Left forelimb (tissue), 1 donor: ENCODE measurements at places on chromosomes 12 and 14.

- no peak for DNase-seq
These were observed 136.3 kb downstream of the AEBP2 start for GRCh38 chr12:19575337-19576243.

GRCh38 chr14:100471441-100472093 is 115.7 kb downstream of the BEGAIN start:
- no peak for DNase-seq

DNA sequence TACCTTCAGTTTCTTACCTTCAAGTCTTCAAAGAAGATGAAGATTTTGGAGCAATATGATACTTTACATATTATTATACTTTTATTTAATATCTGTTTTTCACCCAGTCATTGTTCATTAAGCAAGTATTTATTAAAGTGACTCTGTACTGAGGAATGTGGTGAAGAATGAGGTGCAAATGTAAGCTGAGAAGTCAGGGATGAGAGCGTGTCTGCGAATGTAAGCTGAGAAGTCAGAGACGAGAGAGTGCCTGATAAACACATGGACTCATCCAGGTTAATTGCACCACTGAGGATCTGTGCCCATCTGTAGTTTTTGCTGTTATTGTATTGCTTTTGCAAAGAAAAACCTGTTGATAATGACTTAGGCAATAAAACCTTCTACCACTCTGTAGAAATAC is 211.9 kb upstream of the FAR2 start:
- DNase-seq, result no peak

DNA sequence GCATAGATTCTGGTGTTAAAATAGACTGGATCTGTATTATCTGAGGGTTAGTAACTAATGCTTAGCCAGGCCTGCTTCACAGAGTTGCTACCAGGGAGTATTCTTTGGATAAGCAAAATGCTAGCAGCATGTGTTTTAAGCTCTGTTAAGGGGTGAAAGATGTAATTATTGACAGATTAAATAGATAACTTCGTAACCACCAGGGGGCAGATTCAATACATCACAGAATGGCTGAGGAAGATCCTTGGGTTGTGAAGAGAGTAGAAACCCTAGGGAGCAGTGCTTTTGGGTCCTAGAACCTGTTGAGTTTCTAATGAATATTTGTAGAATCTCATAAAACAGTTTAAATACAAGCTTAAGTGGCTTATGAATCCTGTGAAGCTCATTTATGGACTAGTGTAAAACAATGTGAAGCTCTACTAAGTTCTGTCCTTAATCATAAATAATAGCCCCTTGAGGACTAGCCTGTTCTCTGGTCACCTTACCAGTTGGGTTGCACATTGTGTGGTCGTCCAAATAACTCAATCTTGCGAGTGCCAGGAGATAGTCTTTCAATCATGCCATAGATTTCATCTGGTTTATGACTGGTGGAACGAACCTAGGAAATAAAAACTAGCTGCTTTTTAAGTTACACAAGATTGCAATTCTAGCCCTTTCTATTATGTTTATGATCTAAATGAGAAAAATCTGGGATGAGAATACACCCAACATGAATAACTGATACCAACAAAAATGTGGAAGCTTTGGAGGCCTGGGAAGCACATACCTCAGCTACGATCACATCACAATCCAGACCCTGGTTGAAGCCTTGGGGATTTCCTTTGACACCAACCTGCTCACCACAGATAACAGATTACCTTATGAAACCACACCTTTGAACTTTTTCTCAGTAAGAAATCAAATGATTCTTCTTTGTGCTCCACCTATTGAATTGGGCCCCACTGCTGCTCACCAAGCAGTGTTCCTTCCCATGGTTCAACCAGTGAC is 12.3 kb downstream of the METTL3 start:
- DNase-seq, result no peak

DNA sequence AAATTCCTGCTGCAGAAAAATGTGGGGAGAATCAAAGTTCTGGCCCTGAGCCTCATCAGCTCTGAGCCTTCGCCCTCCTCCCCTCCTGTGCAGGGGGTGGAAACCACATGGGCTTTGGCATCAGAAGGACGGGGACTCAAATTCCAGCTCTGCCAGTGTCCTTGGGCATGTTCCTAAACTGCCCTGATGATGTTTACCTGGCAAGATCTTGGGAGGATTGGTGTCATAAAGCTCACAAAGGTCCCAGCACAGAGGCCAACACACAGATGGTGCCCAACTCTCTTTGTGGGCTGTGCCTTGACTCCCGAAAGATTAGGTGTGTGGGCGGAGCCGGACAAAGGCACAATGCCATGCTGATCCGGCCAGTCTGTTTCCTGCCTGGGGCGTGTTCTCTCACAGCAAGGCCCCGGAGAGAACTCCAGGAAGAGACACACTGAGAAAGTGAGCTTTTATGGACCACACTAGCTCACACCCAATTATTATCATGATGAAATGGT is 20.5 kb upstream of the CLMN start:
- no peak for DNase-seq

DNA sequence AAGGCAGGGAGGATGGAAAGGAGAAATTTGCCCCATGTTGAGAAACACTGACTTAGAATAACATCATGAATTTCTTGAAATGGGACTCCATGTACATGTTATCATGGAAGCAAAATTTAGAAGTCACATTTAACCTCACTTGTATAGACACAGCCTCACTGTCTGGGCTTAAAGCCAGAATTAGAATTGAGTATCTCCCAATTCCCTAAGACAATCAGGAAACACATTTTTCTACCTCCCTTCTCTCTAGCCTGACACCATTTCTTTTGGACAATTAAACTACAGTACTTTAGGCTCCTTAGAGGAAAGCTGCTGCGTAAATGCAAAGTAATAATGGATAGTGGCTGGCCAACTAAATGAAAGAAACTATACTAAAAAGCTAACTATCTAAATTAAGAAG is 795.5 kb downstream of the C12orf50 start:
- DNase-seq, result no peak

DNA sequence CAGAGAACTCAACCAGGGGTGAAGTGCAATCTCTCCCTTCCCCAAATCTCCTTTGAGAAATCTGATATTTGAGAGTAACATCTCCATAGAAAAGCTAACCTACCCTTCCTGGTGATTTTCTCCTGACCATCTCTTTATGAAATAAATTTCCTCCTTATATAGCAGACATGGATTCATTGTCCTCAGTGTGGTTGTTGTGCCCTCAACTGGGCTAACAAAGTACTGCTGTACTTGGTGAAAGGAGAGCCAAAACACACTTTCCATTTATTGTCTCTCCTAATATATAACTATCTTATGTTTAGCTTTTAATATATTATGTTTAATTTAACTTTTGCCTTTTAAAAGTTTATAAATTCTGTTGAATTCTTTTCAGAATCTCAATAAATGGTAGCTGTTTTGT is 65.1 kb upstream of the SLCO1B1 start:
- DNase-seq, result no peak

DNA sequence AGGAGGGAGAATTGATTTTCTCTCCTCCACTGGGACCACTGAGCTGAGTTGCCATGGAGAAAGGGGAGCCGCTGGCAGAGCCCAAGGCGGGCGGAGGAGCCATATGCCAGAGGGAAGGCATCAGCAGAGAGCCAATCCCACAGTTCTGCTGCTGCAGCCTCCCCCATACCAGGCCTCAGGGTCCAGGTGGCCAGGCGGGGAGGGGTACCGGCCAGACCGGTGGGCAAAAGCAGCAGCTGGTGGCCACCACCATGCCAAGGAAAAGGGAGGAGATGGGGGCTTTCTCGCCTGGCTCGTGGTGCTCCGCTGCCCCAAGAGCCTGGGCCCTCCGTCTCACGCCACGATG is 72.8 kb downstream of the PITPNM2 start:
- no peak for DNase-seq

DNA sequence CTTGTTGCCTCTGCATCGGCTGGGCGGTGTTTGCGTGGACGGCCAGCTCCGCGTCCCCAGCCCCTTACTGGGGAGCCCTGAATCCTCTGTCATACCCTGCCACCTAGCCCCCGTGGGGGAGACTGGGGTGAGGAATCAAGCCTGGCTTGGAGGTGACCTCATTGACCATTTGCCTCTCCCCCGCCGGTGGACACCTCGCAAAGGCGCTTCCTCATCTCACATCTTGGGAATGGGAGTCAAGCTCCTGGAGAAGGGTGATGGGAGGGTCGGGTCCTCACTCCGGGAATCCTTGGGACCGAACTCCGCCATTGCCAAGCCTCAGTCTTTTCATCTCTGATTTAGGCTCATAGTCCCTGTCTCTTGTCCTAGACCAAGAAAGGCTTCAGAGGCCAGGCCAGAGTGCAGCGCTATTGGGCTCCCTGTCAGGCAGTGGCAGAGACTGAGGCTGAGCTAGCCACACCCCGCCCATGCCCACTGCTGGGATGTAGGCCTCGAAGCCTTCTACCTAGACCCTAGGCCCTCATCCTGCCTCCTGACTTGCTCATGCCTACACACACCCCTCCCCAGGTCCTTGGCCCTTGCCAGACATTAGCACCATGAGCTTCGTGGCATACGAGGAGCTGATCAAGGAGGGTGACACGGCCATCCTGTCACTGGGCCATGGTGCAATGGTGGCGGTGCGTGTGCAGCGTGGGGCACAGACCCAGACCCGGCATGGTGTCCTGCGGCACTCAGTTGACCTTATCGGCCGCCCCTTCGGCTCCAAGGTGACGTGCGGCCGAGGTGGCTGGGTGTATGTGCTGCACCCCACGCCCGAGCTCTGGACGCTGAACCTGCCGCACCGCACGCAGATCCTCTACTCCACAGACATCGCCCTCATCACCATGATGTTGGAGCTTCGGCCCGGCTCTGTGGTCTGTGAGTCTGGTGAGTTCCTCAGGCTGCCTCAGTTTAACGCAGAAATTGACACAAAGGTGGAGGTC is 678 bp downstream of the TRMT61A start:
- no peak for DNase-seq

DNA sequence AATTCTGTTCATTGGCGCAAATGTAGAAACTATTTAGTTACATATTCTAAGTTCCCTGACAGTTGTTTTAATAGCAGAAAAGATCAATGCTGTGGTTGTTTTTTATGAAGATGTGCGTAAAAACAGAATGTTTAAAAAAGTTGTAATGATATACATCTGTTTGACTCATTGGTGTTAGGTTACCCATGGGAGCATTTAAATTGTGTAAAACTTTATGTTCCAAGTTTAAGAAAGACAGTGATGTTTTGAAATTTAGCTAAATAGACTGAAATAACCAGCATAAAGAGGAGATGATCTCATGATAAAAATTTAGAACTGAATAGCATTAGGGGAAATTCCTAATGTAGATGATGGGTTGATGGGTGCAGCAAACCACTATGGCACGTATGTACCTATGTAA is 3.6 kb downstream of the PELI2 start:
- DNase-seq, result no peak

DNA sequence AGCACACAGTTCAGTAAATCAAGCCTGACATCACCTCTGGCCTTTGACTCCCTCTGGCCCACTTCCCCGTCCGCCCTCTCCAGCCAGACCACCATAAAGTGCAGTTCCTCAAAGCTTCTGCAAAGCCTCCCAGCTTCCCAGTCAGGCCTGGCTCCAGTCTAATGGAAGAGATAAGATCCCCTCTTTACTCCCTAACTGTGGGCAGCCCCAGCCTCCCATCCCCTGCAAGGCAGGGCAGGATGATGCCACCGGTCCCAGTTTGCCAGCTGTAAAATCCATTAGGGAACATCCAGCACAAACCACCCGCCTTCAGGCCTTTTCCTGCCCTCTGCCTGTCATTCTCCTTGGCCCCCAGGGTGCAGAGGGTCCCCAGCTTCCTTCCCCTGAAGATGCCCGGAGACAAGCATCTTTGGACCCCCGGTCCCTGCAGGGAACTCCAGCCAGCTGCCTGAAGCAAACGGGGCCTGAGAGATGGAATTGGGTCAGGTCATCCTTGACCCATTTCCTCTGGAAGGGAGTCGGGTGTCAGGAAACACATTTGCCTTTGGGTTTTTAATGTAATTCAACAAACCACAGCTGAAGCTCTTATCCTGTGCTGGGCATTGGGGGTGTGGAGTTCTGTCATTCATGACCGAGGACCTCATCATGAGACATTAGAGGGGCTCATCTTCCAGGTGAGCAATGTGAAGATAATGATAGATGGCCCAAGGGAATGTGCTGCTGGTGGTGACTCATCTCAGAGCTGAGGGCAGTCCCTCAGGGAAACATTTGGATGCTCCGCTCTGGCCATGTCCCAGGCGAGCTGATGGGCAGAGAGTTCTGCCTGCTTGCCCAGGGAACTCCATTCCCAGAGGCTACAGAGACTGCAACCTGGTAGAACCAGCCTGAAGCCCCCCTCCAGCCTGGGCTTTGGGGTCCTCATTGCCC is 93.8 kb upstream of the CLMN start:
- DNase-seq, result no peak

GRCh38 chr12:5026342-5026938 is 17.2 kb upstream of the KCNA5 start:
- DNase-seq, result no peak

GRCh38 chr12:50985322-50985721 is 33.0 kb downstream of the HIGD1C start:
- no peak for DNase-seq

- no peak for DNase-seq
These were observed 64.7 kb upstream of the ESRRB start for GRCh38 chr14:76311079-76311758.

DNA sequence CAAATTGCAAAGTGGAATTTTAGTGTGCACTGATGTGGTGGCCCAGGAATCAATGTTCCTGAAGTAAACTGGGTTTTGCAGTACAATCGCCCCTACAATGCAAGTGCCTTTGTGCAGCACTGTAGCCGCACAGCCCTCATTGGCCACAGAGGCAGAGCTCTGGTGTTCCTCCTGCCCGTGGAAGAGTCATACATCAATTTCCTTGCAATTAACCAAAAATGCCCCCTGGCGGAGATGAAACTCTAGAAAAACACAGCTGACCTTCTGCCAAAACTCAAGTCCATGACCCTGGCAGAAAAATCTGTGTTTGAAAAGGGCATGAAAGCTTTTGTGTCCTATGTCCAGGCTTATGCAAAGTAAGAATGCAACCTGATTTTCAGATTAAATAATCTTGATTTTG is 117.9 kb upstream of the PRB2 start:
- DNase-seq, result no peak

DNA sequence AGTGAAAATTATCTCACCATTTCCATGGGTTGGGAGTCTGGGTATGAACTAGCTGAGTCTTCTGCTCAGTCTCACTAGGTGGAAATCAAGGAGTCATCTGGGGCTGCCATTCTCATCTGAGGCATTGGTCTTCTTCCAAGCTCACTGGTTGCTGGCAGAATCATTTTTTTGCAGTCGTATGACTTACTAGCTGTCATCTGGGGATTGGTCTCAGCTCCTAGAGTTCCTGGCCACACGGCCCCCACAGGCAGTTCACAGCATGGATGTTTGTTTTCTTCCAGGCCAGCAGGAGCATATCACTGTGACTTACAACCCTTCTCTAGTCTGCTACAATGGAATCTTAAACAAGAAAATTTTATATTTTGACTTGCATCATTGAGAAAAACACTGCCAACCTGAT is 18.6 kb upstream of the OR10AD1 start:
- no peak for DNase-seq

- no peak for DNase-seq
These were observed 50.4 kb downstream of the RPH3A start for GRCh38 chr12:112841906-112842305.

- DNase-seq, result peak; percentile 70
These were observed 69.6 kb upstream of the AEBP2 start for GRCh38 chr12:19369691-19370148.
